ENCODE measurements at places on chromosomes 16 and 17.

- no peak for DNase-seq
Measured at GRCh38 chr17:45677770-45678169, 106.3 kb upstream of the CRHR1 start.

GRCh38 chr16:68344252-68344651 is 33.4 kb downstream of the PRMT7 start:
- no peak for DNase-seq

GRCh38 chr17:7916385-7916682 is 245 bp upstream of the RNF227 start:
- DNase-seq: no peak

DNA sequence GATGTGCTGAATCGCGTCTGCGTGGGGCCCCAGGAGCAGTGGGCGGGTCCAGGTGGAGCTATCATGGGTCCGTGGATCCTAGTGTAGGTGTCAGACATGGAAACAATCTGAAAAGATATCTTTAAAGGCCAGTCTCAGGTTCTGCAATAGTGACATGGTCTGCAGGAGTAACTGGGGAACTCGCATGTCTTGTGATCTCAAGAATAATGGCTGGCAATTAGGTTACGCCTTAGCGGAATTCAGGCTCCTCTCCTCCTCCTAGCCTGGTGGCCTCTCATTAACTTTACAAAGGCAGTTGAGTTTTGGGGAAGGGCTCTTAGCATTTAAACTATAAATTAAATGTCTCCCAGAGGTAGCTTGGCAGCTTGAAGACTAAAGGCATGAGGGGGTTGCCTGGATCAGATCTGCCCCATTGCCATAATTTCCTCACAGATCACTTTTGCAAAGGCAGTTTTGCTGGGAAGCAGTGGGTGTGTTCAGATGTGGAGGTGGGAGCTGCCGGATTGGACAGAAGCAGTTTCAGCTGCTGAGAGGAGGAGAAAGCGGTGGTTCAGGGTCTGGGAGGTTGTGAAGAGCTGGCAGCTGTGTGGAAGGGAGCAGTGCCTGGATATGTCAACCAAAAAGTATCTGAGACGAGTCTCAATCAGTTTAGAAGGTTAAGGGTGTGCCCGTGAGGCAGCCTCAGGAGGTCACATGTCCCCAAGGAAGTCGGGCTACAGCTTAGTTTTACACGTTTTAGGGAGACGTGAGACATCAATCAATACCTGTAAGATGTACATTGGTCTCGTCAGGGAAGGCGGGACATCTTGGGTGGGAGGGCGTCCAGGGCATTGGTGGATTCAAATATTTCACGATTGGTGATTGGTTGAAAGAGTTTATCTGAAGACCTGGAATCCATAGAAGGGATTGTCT is 2.7 kb downstream of the TBCD start:
- no peak for DNase-seq

- no peak for DNase-seq
Measured at GRCh38 chr17:63222655-63223054, 223.5 kb downstream of the CYB561 start.
